CD4-positive, alpha-beta T cell treated with Interleukin-1 beta for 1 hour (primary cell): ENCODE measurements at places on chromosomes 12 and 14.

DNA sequence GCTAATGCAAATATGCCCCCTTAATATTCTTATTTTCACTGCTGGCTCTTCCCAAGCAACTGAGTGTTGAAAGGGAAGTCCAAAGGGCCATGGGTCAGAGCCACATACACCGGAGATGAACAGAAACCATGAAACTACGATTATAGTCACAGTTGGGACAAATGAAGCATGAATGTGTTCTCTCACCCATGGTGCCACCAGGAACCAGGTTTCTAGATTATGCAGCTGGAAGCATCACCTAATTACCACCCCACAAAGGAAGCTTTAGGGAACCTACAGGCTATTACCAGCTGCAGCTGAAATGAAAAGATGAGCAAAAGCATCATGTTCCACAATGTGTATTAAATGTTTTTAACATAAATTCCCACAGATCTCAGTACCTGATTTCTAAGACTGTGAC is 15.4 kb downstream of the TMTC1 start:
- DNase-seq = no peak

DNA sequence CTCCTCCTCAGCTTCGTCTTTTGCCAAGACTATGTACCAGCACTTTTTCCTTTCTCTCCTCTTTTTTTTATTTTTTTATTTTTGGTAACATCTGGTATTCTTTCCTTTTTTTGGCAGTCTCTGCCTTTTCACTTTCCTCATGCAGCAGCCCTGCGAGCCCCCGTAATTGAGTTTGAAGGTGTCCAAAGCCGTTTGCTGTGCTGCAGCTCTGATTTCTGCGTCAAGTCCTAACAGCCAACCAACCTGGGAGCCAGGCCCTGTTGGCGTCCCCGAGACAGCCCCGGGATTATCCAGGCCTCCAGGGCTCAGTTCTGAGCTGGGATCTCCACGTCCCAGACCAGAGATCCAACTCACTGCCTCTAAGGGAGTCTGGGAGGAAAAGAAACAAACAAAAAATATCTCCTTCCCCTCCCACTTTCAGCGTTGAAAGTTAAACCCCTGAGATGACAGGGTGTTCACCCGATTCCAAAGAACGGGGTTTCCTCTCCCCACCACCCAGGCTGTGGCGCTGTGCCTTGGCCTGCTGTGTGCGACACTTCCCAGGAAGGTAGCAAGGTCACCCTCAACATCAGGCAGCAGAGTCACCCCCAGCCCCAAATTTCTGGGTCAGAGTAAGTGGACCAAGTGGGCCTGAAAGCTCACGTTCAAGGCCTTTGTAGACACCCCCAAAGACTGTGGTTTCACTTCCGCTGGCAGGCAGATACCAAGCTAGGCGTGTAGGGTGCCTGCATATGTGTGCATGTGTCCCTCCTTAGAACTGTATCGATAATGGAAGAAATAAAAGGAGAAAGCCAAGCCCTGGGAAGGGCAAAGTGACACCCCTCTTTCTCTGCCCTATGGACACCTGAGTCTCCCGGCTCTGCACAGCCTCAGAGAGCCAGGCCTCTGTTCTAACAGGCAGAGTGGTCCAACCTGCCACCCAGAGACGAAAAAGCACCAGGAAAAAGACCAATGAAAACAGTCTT is 11.1 kb downstream of the BCL11B start:
- peak; percentile 69 for DNase-seq

DNA sequence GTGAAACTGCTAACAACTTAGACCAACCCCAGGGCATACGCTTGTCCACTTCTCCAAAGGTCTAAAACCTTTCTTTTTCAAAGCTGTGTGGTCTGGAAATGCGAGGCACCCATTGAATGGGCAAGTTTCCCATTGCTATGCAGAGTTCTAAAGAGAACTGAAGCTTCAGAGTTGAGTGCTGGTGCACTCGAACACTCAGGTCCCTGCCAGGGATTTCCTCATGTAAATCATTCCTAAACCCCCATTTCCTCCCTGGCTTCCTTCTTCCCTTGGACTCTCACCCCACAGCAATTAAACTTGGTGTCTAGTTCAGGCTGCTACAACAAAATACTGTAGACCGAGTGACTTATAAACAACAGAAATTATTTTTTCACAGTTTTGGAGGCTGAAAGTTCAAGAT is 2.2 kb upstream of the PXN start:
- DNase-seq = no peak

DNA sequence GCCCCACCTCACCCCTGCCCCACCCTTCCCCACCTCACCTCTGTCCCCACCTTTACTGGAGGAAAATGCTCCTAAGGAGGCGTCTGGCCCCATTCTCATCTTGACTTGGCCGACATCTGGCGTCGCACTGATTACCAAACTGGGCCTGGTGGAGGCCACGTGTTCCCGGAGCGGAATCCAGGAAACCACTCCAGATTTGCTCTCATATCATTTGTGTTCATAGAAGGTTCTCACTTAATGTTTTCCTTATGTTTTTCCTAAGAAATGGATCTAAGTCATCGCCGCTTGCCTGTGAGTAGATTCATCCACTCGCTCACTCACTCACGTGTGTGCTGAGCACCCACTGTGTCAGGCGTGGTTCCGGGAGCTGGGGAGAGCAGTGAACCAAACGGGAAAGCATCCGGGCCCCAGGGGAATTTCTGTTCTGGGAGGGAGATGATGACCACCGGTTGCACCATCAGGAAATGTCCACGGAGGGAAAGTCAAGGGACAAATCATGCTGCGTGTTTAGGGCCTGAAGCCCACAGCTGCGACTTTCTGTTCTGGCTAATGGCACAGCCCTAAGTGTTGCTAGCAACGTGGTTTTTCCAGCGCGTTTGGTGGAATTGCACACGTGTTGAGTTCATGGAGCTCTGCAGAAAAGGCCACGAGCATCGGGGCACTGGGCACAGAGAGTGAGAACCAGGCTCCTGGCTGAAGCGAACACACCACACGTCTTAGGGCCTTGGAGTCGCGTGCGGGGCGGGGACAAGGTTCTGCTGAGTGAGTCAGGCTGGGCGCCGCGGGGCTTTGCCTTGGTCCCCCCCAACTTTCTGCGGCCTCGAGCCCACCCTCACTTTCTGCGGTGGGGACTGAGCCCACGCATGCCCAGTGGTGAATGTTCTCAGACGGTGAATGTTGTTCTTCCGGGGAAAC is 57.7 kb downstream of the ADGRD1 start:
- DNase-seq = no peak

DNA sequence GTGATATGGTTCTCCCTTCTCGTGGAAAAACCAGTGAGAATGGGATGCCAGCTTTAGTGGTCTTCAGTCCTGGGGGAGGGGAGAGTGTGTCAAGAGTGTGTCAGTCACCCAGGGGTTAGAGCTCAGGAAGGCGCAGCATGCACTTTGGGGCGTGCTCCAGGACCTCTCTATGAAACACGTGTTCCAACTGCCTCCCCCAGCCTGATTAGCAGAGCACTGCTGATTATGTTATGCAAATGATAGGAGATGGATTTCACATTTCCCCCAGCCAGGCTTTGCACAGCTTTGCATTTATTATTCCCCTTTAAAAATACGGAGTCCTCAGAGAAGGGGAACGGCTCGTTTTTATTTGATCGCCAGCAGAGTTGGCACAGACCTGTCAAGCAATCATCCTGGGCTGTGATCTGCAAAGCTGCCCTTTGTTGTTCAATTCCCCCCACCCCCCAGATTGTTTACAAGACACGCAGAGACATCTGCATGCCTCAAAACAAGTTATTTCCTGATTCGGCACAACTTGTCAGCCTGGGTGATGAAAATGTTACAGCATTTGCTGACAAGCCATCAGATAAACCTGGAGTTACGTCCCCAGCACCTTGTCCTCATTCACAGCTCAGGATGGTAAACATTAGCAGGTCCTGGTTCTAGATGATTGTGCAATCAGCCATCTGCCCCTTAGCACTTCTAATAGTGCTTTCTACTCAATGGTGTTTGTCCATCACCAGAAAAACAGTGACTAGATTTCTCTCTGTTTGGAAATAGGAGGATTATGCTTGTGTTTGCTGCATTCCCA is 196.5 kb downstream of the NOVA1 start:
- DNase-seq = no peak

DNA sequence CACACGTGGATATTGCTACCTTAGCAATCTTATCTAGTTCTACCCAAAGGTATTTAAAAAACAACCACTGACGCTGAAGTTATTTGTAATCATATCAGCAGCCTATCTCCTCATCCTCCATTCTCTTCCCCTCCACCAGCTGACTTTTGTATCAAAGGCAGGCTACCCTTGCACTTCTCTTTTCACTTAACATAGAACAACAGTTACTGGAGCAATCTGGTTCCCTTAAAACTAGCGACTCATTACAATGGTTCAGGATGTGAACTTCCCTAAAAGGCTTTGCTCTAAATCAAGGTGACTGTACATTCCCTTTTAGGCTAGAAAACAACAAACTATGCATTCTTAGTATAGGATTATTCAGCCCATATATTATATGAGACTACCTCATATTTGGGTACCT is 404.7 kb downstream of the APAF1 start:
- DNase-seq = no peak

DNA sequence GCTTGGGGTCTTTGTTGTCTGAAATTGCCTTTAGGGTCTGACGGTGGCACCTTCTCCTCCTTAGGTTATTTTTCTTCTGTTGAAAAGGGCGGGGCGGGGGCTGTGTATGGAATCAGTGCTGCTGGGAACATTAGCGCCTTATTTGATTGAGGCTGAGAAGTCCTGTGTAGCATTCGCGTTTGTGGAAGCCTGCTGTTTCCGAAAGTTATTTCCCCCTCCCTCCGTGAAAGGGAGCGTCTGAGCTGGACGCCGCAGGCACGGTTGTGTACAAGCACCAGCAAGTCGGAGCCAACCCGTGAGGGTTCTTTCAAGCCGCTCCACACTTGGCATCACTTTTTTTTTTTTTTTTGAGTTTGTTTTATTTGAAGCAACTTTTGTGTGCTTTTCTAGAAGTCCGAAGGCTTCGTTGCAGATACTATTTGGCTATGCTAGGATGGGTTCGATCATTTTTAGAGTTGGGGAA is 1.1 kb downstream of the SYNE2 start:
- peak; percentile 66 for DNase-seq

- no peak for DNase-seq
Observed at GRCh38 chr14:31489691-31490090, 1.9 kb upstream of the GPR33 start.

DNA sequence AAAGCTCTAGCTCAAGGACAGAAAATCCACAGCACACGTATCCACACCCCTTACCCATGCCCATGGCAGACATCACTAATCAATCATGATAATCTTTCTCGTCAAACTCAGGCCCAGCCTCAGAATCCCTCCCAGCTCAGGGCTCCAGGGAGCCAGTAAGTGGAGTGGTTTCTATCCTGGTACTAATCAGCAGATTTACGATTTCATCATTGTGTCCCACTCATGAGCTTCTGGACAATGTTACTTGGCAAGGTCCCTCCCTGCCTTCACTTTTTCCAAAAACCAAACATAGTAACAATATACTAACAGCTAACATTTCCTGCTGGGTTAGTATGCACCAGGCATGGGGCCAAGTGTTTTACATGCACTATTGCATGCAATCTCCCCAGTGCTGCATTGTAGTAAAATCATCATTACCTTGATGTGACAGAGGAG is 45.8 kb upstream of the NCOR2 start:
- no peak for DNase-seq

DNA sequence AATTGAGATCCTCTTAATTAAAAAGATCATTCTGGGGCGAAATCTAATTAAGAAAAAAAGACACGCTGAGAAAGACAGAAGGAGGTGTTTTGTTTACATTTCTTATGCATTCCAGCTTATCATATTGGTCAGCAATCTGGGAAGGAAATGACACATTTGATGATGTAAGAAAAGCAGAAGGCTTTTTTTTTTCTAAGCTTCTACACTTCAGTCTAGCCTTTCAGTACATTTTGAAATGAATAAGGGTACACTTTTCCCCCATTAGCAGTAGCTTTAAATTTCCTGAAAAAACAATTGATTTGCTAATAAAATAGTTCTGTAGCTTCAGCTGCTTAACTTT is 5.9 kb upstream of the GSC start:
- no peak for DNase-seq

- DNase-seq = no peak
Observed at GRCh38 chr14:103023881-103024473, 33.4 kb downstream of the CDC42BPB start.

DNA sequence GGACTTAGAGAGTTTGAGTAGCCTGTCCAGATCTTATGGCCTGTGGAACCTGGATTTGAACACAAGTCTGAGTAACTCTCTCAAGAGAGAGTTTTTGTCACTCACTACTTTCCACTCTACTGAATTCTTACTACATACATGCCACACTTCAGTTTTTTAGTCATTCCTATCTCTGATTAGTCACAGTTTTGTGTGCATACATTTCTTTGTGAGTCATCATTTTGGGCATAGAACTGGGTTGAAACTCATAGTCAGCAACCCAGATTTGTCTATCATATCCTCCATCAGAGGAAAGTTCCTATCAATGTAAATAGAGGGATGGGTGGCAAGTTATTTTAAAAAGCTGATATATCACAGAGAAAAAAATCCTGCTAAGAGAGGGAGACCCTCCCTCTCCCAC is 42.9 kb downstream of the FLRT2 start:
- no peak for DNase-seq

- DNase-seq = no peak
Observed at GRCh38 chr12:64102339-64102738, 119.8 kb downstream of the KICS2 start.

DNA sequence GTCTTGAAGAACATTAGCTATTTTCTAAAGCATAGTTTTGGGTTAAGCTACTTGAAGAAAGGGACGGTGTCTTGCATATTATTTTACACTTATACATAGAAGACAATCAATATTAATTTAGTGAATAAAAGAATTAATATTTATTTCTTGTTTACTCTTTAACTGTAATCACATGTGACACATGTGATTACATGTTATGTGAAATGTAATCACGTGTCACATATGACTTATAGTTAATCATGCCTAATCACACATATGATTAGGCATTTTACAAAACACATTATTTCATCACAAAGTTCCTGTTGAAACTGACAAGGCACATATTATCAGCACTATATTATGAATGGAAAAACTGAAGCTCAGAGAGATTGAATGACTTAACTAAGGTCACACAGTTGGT is 4.8 kb downstream of the PAH start:
- no peak for DNase-seq

DNA sequence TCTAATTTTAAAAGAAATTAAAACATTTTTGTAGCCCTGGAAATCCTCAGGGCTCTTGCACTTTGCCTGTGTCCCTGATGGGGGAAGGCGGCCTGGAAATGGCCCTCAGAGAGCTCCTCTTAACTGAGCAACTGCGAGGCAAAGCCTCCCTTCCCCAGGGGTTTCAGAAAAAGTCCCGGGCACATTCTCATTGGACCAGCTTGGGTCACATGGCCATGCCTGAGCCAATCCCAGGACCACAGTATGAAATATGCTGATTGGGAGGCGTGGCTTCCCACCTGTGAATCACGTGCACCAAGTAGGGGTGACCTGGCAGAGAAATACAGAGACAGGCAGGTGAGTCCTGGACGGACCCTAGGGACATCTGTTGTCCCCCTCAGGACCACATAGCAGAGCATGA is 90.4 kb upstream of the SFSWAP start:
- no peak for DNase-seq
